NT2/D1 (cell line): ENCODE measurements at places on chromosomes 6 and 20.
A peak's percentile ranks its signal among the peaks of the same experiment; 100 is the strongest.

- peak; percentile 6 for DNase-seq
Observed at GRCh38 chr6:24183584-24183983, 57.6 kb downstream of the NRSN1 start.

DNA sequence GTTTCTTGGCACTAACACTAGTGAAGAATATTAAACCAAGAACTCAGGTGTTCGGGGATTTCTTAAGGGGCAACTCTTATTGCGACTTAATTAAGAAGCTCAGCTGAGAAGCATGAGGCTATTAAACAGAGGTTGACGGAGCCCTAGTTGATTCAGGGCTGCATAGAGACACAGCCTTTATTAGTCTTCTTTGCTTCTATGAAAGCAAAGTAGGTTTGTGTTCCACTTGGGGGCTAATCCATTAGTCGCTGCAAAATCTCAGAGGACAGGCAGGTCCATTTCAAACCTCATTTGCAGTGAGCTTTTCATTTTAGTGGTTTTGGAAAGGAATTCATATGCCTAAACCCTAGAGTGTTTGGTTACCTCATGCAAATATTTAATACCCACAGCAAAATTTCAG lies 506.6 kb upstream of the SULF2 start:
- DNase-seq: no peak

- DNase-seq: no peak
Observed at GRCh38 chr6:156994215-156995076, 217.3 kb downstream of the ARID1B start.

GRCh38 chr6:36944650-36945049 lies 9.9 kb upstream of the PI16 start:
- no peak for DNase-seq

DNA sequence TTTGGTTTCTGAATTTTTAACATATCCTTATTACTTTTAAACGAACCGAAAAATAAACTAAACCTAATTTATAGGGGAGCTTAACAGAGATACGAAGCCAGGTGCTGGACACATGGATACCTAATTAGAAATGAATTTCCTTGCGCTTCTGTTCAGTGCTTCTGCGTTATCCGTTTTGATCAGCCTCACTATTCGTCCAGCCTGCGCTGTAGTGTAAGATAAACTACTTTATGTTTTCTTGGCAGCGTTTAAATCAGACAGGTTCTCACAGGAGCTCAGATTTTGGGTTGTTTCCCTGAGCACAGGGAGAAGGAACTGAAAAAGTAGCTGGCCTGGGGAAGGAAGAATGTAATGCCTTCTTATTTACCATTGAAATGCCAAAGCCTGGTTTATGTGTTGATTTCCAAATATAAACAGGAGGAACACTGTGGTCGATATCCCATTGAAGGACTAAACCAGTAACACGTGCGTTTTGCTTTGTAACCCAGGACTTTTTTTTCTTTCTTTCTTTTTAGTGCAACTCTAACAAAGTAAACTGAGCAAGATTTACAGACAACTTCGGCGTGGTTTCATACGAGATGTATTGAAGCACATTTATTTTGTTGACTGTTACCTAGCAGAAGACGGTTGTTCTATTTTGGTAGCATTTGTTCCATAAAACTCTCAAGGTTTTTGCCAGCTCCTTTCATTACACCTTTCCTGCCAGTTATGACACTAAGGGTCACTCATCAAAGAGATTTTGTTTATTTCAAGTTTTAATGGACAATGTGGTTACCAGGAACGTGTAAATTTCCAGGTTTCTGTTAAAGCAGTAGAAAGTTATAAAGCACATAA lies 214.8 kb upstream of the HEY2 start:
- no peak for DNase-seq

- no peak for DNase-seq
Observed at GRCh38 chr20:34776177-34776576, 49.3 kb downstream of the NCOA6 start.

- DNase-seq: no peak
Observed at GRCh38 chr6:18473755-18474154, 86.6 kb downstream of the RNF144B start.

DNA sequence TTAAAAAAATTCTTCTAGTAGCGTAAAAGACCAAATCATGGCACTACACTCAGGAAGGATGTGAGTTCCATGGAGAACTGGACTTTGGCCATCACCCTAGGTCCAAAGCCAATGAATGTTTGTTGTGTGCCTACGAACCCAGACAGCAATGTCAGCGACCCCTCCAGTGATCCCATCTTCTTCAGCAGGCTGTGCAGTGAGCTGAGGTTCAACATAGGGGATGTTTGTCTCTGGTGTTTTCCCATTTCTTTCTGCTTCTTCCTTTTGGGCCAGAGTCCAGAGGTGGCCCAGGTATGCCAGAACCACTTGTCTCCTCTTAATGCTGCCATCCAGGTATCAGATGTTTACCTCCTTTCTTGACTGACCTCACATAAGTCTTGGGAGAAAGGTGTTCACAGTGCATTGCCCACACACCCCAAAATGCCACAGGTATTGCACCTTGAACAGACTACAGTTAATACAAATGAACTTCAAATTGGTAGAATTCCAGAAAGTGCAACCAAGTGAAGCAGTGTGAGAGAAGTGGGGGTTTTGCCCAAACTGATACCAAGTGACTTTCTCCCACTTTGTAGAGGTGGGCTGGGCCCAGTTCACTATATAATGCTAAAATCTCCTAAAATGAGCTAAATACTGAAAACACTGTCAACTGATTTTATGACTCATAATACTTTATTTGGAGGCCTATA lies 14.1 kb downstream of the KIZ start:
- DNase-seq: no peak

- no peak for DNase-seq
Observed at GRCh38 chr20:3240776-3241363, 1.9 kb upstream of the SLC4A11 start.

DNA sequence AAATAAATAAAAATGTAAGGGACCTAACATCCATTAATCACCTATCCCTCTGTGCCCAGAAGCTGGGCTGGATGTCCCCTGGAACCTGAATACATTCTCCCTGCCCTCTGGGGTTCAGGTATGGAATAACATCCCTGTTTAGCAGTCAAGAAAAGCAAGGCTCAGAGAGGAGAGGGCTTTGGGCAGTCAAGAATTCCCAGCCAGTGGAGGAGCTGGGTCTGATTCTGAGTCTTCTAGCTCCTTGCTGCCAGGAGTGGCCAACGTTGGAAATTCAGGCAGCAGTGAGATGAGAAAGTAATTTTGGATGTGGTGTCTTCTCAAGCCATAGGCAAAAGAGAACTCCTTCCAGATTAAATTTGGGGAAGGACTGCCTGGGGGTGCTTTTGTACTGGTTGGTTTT lies 42.6 kb upstream of the ZNFX1 start:
- peak; percentile 63 for DNase-seq

- no peak for DNase-seq
Observed at GRCh38 chr6:114362957-114363356, 20.1 kb upstream of the HS3ST5 start.

GRCh38 chr6:81792826-81793225 lies 40.3 kb upstream of the TENT5A start:
- no peak for DNase-seq

- DNase-seq: no peak
Observed at GRCh38 chr6:35662999-35663398, 25.7 kb downstream of the FKBP5 start.

- DNase-seq: no peak
Observed at GRCh38 chr6:150720774-150721233, 121.1 kb downstream of the PLEKHG1 start.

DNA sequence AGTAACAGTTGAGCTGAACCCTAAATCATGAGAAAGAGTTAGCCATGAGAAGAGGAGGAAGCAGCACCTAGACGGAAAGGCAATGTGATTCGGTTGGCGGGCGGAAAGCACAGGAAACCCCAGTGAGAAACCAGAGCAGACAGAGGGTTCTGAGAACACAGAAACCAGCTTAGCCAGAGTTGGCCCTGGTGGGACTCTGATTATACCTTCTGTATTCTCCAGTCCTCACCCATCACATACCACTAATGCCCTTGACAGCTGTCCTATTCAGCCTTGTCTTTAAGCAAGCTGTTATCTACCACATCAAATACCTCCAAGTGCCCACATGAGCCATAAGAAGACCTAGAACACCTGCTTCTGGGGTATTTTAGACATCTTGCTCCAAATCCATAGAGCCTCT lies 58.9 kb upstream of the LRRC1 start:
- DNase-seq: no peak

GRCh38 chr6:105331927-105332326 lies 71.0 kb downstream of the PREP start:
- no peak for DNase-seq

DNA sequence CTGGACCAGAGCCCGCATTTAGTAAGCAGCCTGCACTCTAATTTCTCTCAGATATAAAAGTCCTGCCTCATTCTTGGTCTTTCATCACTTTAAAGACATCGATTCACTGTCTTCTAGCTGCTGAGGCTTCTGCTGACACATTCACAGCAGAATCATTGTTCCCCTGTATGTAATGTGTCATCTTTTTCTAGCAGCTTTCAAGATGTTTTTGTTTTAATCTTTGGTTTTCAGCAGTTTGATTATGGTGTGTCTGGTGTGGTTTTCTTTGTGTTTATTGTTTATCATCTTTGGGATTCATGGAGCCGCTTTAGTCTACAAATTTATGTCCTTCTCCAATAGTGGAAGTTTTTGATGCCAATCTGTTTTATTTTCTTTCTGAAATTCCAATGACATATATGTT lies 157.3 kb upstream of the STMND1 start:
- no peak for DNase-seq

GRCh38 chr6:100366419-100366818 lies 98.3 kb downstream of the SIM1 start:
- no peak for DNase-seq

DNA sequence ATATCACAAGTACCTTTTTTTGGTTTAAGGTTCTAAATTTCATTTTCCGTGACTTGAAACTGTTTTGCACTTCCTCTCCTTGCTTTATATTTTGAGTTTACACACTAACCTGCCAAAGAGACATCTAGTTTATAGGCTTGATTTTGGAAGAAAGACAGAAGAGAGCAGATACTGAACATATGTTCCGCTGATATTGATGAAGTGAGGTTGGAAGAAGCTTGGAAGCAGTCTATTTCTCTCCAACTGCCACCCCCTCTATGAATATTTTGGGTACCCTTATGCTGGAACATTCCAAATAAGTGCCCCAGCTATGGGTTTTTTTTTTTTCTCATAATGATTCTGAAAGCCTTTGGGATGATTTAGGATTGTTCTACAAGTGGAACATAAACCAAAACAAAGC lies 150.6 kb downstream of the LAMA2 start:
- no peak for DNase-seq

DNA sequence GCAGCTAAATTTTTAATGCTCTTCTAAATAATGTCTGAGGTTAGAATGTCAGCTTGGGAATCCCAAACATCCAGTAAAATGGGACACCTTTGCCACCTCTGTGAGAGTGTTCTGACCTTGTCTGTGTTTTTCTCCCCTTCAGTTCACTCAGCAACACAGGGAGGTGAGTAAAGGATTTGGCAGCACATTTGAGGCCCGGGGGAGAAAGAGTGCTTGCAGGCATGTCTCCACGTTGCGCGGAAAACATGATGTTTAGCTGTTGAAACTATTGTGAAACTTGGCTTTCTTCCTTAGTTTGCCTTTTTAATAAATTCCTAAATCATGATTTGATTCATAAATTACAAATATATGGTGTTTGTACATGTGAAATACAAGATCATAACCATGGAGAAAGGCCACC lies 707.8 kb upstream of the FLRT3 start:
- DNase-seq: no peak

GRCh38 chr6:153511896-153512496 lies 380.9 kb upstream of the RGS17 start:
- peak; percentile 16 for DNase-seq

- DNase-seq: peak; percentile 69
Observed at GRCh38 chr20:31974951-31975487, 7.1 kb downstream of the XKR7 start.

GRCh38 chr6:136969433-136969832 lies 47.3 kb downstream of the SLC35D3 start:
- no peak for DNase-seq

GRCh38 chr6:133502441-133503335 lies 261.5 kb downstream of the EYA4 start:
- DNase-seq: no peak

- DNase-seq: no peak
Observed at GRCh38 chr20:33554914-33555420, 65.1 kb downstream of the CBFA2T2 start.

GRCh38 chr6:137588472-137588871 lies 94.3 kb upstream of the OLIG3 start:
- no peak for DNase-seq

DNA sequence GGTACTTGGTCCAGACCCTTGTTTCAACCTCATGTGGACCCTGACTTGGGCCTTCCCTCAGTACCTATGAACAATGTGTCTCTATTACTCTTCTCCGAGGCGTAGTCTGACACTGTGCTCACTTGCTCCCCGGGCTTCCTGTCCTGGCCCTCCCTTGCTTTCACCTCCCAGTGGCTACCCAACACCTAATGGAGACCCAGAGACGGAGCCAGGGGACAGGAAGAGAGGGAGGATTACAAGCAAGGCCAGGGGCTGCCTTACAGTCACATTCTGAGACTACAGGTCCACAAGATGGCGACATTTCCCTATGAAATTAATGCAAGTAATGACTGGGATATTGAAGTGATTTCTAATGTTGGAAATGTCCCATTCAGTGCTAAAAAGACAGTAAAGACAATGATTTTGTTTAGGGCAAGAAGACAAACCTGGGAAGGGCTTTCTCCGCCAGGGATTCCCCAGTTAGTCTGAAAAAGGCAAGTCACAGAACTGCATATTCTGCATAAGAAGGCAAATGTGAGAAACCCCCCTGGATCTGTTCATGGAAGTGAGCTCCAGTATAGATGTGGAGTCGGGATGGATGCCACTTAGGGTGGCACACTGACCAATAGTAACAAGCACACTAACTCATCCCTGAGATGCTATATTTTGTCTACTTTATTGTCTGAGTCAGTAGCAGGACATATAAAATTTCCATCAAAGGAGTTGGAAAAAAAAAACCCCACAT lies 44.0 kb upstream of the ZBTB24 start:
- DNase-seq: peak; percentile 44

- DNase-seq: no peak
Observed at GRCh38 chr6:113121571-113121970, 735.6 kb upstream of the MARCKS start.

GRCh38 chr6:157607317-157608109 lies 215.5 kb upstream of the SNX9 start:
- DNase-seq: no peak

- no peak for DNase-seq
Observed at GRCh38 chr6:36838896-36839748, at the start of gene CPNE5. Gene CPNE5 (minus strand): TSS chr6:36839444. CDS start chr6:36839377, 67 bp downstream.

GRCh38 chr6:96909811-96910210 lies 12.1 kb upstream of the NDUFAF4 start:
- DNase-seq: no peak

- no peak for DNase-seq
Observed at GRCh38 chr6:38833320-38833719, 118.2 kb downstream of the DNAH8 start.

DNA sequence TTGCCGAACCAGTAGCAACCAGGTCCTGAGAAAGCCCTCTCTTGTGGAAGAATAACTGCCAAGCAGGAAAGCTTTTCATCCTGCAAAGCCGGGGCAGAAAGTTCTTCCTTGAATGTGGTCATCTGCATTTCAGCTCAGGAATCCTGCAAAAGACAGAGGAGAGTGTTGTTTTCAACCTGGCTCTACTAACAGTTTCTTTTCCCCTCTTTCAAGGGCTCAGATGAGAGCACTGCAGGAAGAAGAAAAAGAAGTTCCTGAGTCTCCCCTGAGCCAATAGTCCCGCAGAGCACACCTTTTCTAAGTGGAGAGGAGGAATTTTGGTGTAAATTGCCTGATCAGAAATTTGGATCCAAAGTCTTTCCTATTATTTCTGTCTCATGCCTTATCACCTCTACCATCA lies 10.7 kb downstream of the HLA-DRB1 start:
- DNase-seq: no peak
